ENCODE measurements at places on chromosomes 4 and X. TPM values are rescaled to one million over a fixed set of nuclear protein-coding genes. Genes with fewer than 3 reads are reported as not detected.

PLXNB3 gene
- total RNA-seq: 0.81 TPM

- H3K27me3 ChIP-seq: no peaks in the 10 kb centered on the region
- H3K27ac ChIP-seq: no peak overlapping the region
- no peak for DNase-seq
- H3K4me3 ChIP-seq: no peak overlapping the region
Measured at GRCh38 chrX:72176981-72177380, 4.6 kb upstream of the PIN4 start.

DNA sequence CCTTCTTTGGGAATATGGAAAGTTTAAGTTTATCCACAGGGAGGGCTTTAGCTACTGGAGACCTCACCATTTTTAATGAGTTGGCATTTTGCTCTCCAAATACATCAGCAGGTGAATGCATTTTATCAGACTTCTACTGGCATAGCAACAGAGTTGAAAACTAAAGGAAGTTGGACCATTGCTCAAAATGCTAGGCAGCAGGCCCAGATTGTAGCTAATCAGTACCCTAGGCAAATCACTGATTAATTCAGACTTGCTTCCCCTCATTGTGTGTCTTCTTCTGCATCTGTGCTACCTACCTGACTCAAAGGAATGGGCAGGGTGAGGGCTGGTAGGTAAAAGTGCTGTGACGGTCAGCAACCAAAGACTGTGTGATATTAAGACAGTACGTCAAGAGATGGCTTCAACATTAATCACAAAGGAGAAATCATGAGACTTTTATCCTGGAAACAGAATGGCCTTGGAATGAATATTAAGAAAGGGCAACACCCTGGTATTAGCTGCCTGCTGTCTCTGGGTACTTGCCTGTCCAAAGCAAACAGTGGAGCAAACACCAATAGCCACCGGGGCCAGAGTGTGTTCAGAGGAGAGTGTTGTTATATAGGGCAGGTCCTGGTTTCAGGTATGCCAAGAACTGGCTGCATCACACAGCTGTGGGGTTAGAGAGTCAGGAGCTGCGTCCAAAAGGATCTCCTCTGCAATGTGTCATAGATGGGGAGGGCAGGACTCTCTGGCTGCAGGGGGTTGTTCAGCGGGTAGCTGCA lies 17.1 kb upstream of the SMIM20 start:
- H3K36me3 ChIP-seq: no peaks in the 10 kb centered on the region
- H3K4me3 ChIP-seq: no peak overlapping the region
- no peaks in the 10 kb centered on the region for H3K4me1 ChIP-seq
- H3K27ac ChIP-seq: no peak overlapping the region
- H3K27me3 ChIP-seq: peaks cover 1% of the 10 kb centered on the region

GRCh38 chrX:102745857-102746584 lies 25.5 kb downstream of the GPRASP3 start:
- no peaks in the 10 kb centered on the region for H3K27me3 ChIP-seq
- no peaks in the 10 kb centered on the region for H3K36me3 ChIP-seq
- no peak for DNase-seq

DNA sequence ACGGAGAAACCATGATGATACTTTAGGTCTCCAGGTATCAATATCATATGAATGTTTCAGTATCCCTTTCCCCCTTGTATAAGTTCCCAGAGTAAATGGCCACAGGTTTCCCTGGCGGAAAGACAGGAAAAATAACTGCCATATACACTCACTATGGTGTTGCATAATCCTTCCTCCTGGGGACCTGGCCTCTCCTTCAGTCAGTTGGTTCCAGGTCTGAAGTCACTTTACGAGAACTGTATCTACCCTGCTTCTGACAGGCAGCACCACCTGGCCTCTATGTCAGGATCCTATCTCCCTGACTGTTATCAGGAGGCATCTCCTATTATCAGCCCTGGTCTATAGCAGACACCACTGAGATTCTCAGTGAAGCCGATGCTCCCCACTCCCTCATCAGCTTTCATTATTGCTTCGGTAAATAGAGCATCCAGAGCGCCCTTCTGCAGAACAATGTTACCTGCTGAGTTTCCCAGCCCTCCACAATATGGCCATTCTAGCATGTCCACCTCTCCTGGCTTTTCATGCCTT lies 22.6 kb downstream of the HAUS3 start:
- DNase-seq: no peak
- H3K4me3 ChIP-seq: no peak overlapping the region
- no peak overlapping the region for H3K27ac ChIP-seq
- no peaks in the 10 kb centered on the region for H3K27me3 ChIP-seq
- peaks cover 12% of the 10 kb centered on the region for H3K4me1 ChIP-seq
- H3K36me3 ChIP-seq: no peaks in the 10 kb centered on the region
